Natural killer cell treated with Interleukin-12 subunit alpha and Interleukin-12 subunit beta and Interleukin-15 and Interleukin-18, amount 100 ng/mL, for 72 hours (primary cell): ENCODE measurements at places on chromosomes 3 and 15.

GRCh38 chr15:75843678-75844581, 683 bp downstream of the UBE2Q2 start:
- peak; percentile 77 for DNase-seq
- H3K36me3 ChIP-seq, result peaks cover 13% of the 10 kb centered on the region
- H3K27ac ChIP-seq, result peak overlapping the region; percentile 89
- peak overlapping the region; percentile 98 for H3K4me3 ChIP-seq
- no peaks in the 10 kb centered on the region for H3K27me3 ChIP-seq
- H3K4me1 ChIP-seq, result peaks cover 41% of the 10 kb centered on the region

- peaks cover 10% of the 10 kb centered on the region for H3K36me3 ChIP-seq
- H3K4me3 ChIP-seq, result no peak overlapping the region
Measured at GRCh38 chr3:195467641-195468390, 25.0 kb upstream of the ACAP2 start.

GRCh38 chr3:115187149-115187757, 40.2 kb upstream of the ZBTB20 start:
- H3K36me3 ChIP-seq, result peaks cover 9% of the 10 kb centered on the region
- no peak overlapping the region for H3K27ac ChIP-seq
- H3K4me3 ChIP-seq, result no peak overlapping the region
- H3K27me3 ChIP-seq, result peaks cover 14% of the 10 kb centered on the region
- H3K4me1 ChIP-seq, result peaks cover 9% of the 10 kb centered on the region

DNA sequence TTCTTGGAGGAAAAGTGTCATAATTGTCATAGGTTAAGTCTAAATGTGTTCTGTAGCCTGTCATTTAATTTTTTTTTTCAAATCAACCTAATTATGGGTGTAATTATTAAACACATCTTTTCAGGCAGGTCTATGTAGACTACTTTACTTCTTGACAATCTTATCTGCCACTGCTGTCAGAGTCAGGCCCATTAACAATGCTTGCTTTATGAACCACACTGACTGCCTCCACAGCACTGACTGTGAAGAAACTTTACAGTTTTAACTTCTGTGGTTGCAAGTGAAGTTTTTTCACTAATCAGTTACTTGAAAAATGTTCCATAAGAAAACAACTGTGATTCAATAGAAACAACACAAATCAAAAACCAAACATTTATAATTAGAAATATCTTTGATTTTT, 407.8 kb downstream of the PLCL2 start:
- H3K27ac ChIP-seq, result no peak overlapping the region
- H3K36me3 ChIP-seq, result no peaks in the 10 kb centered on the region
- no peaks in the 10 kb centered on the region for H3K27me3 ChIP-seq
- no peaks in the 10 kb centered on the region for H3K4me1 ChIP-seq
- no peak for DNase-seq

GRCh38 chr3:55097441-55097840, 169.6 kb upstream of the LRTM1 start:
- no peak for DNase-seq
- no peaks in the 10 kb centered on the region for H3K27me3 ChIP-seq
- no peaks in the 10 kb centered on the region for H3K4me1 ChIP-seq

DNA sequence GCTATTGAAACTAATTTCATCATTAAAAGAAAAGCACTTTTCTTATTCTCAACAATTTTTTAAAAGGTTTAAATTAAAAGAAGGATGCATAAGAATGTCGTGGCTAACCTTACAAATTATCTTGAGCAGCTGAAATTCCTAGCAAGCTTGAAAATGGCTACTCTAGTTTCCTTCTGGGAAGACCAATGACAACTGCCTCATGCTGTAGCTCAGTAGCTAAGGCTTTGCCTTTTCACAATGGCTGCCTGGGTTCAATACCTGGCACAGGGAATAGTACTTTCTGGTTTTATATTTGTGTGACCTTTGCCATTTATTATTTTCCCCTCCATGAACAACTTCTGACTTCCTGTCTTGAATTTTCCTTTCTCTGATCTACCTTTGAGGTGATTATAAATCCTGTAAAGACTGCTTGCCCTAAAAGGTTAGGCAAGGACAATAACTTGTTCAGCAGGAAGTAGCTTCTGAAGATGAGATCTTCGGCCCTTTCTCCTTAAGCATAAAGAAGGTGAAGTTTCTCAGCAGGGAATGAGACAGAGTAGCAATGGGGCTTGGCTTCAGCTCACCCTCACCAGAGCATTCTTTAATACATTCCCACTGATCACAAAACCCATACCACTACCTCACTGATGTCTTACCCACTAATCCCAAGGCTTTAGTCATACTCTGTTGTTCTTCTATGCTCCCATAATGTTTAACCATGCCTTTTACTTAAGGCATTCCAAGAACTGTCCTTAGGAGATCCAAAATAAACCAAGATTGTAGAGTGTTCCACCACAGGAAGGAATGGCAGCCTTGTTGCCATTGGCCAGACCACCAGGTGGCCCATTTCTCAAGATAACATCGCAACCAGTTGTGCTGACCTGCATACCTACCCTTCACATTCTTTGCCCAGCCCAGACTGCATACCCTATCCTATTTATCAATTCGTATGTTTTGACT, 276.8 kb downstream of the ULK4 start:
- H3K27ac ChIP-seq, result no peak overlapping the region
- DNase-seq, result no peak
- H3K27me3 ChIP-seq, result no peaks in the 10 kb centered on the region
- H3K4me3 ChIP-seq, result no peak overlapping the region
- H3K36me3 ChIP-seq, result peaks cover 6% of the 10 kb centered on the region
- H3K4me1 ChIP-seq, result no peaks in the 10 kb centered on the region

DNA sequence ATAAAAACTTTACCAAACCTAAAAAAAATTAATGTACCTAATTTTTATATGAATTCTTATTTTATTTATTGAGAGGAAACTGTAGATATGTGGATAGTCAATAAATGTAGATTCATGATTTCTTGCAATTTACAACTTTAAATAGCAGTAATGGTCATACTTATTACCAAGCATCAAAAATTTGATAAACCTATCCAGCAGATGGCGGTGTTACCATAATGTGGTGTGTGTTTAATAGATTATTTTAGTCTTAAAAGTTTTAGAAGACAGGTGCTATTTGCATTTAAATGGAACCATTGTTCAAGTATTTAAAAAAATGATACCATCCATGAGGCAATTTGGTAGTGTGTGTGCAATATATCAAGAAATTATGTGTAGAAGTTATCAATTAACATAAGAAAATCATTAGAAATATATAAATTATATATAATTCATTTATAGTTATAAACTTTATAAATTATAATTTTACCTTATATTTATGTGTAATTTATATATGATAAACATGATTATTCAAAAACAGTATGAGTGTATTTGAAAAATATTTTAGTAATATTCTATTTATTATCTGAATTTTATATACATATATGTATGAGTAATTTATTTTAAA, 176.0 kb upstream of the BCHE start:
- H3K4me1 ChIP-seq, result no peaks in the 10 kb centered on the region
- peaks cover 3% of the 10 kb centered on the region for H3K36me3 ChIP-seq
- H3K4me3 ChIP-seq, result no peak overlapping the region

DNA sequence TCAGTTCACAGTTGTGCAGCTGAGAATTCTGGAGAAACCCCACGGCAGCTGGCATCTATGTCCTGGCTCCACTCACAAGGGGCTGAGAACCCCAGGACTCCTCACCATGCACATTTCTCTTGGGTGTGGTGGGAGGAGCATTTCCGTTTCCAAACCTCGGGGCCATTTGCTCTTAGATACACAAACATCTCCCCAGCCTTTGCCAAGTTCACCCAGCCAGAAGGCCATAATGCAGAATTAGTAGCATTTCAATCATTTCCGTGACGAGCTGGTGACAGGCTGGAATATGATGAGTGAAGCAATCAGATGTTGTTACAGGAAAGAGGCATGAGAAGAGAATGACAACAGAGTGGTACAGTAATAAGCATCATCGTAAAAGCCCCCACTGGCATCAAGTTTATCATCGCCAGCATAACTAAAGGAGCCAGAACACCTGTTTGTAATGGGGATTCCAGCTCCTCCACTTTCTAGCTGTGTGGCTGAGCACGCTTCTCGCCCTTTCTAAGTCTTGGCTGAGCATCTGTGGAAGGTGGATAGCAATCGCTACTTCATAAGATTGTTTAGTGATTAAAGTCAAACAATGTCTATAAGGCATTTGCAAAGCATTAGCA, 82.0 kb downstream of the LIPC start:
- H3K4me1 ChIP-seq, result peaks cover 43% of the 10 kb centered on the region
- peak overlapping the region; percentile 69 for H3K27ac ChIP-seq
- no peak overlapping the region for H3K4me3 ChIP-seq
- no peak for DNase-seq
- peaks cover 8% of the 10 kb centered on the region for H3K36me3 ChIP-seq

DNA sequence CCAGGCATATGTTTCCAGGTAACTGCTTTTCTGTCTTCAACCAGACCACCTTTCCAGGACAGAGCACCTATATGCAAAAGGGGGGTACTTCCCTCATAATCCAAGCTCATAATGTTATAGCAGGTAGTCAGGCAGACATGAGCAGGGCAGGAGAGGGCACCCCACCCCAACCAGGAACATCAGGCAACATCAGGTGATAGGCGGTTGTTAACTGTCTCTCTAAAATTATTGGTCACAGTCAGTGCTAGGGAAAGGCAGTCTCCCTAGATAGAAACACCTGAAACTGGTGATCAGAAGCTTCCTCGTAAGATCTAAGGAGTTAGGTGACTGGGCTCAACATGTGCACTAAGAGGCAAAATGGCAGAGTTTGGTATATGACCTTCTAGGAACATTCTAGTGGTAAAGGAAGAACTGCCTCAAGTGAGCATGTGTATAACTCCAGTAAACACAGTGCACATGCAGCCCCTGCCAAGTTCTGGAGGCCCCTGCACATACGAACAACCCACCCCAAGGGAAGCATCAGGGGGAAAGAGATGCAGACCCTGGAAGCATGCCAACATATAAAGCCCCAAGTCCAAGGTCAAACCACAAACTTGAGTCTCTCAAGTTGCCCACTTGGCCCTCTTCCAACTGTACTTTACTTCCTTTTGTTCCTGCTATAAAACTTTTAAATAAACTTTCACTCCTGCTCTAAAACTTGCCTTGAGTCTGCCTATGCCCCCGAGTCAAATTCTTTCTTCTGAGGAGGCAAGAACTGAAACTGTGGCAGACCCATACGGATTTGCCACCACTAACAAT, 270.9 kb downstream of the ULK4 start:
- no peak for DNase-seq
- no peak overlapping the region for H3K4me3 ChIP-seq
- H3K27ac ChIP-seq, result no peak overlapping the region
- peaks cover 5% of the 10 kb centered on the region for H3K36me3 ChIP-seq

GRCh38 chr3:172903642-172904320, 153.3 kb downstream of the ECT2 start:
- H3K36me3 ChIP-seq, result no peaks in the 10 kb centered on the region
- DNase-seq, result no peak
- no peak overlapping the region for H3K4me3 ChIP-seq
- no peak overlapping the region for H3K27ac ChIP-seq
- H3K27me3 ChIP-seq, result peaks cover 7% of the 10 kb centered on the region

DNA sequence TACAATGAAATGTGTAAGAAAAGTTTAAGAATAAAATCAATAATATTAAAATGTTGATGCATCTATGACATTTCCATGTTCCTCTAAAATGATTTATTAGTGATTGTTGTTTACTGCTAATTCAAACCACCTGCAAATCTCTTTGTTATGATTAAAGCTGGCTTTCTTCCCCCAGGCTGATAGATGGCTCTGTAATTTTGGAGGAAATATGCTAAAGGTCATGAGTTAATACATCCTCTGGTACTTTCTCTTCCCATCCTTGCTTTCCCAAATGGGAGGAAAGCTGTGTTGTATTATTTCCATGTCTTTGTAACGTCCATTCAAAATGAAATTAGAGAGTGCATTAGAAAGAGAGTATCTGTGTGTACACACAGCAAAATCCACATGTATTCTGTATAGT, 139.5 kb upstream of the TMCO5A start:
- no peak for DNase-seq
- no peaks in the 10 kb centered on the region for H3K4me1 ChIP-seq
- H3K27ac ChIP-seq, result no peak overlapping the region
- H3K4me3 ChIP-seq, result no peak overlapping the region

- H3K27ac ChIP-seq, result no peak overlapping the region
- H3K36me3 ChIP-seq, result no peaks in the 10 kb centered on the region
- H3K4me1 ChIP-seq, result no peaks in the 10 kb centered on the region
- DNase-seq, result no peak
- H3K4me3 ChIP-seq, result no peak overlapping the region
Measured at GRCh38 chr3:120410541-120410940, 40.3 kb downstream of the FSTL1 start.

DNA sequence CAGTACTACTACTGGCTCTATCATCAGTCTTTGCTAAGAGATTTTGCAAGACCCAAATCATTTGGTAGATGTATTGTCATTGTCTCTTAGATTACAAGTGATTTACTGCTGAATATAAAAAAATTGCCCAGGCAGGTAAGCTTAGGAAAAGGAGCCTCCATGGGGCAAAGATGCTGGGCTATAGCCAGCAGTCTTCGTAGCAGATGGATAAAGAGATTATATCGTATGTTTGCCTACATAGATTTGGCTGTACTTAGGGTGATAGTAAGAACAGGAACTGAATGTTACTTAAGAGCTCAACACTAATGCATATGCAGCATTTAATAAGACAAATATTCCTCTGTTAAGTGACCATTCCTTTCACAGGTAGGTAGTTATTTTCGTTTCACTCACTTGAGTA, 48.9 kb downstream of the PTPRG start:
- H3K36me3 ChIP-seq, result no peaks in the 10 kb centered on the region
- no peak overlapping the region for H3K4me3 ChIP-seq
- H3K27ac ChIP-seq, result no peak overlapping the region
- DNase-seq, result no peak

DNA sequence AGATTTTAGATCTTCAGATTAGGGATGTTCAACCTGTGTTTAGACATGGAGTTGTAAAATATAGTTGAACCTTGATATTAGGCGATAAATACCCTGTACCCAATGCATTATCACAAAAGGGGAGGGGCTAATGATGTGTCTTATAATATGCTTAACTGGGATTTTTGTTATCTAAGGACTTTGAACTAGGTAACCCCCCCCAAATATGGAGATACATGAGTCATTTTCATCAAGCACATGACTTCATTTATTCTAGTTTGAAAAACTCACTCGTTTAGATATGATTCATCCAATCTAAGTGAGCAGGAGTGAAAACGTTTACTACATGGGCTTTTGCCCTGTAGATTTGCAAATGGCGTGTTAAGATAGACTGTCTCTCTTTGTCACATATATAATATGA, 212.4 kb downstream of the IL5RA start:
- H3K36me3 ChIP-seq, result no peaks in the 10 kb centered on the region
- no peak overlapping the region for H3K4me3 ChIP-seq
- H3K27me3 ChIP-seq, result peaks cover 2% of the 10 kb centered on the region

- H3K4me1 ChIP-seq, result no peaks in the 10 kb centered on the region
- H3K27ac ChIP-seq, result no peak overlapping the region
- H3K36me3 ChIP-seq, result no peaks in the 10 kb centered on the region
- no peak for DNase-seq
Measured at GRCh38 chr3:155138677-155139076, 58.6 kb downstream of the MME start.

- H3K27me3 ChIP-seq, result no peaks in the 10 kb centered on the region
- DNase-seq, result no peak
- no peak overlapping the region for H3K27ac ChIP-seq
- H3K4me1 ChIP-seq, result peaks cover 6% of the 10 kb centered on the region
- H3K36me3 ChIP-seq, result no peaks in the 10 kb centered on the region
- no peak overlapping the region for H3K4me3 ChIP-seq
Measured at GRCh38 chr15:55897560-55898336, 95.7 kb downstream of the NEDD4 start.

- no peak for DNase-seq
- H3K4me1 ChIP-seq, result peaks cover 64% of the 10 kb centered on the region
- H3K36me3 ChIP-seq, result peaks cover 39% of the 10 kb centered on the region
- peak overlapping the region; percentile 23 for H3K4me3 ChIP-seq
Measured at GRCh38 chr3:187006864-187007630, 76.7 kb downstream of the ST6GAL1 start.

GRCh38 chr3:133962849-133963248, 66.9 kb downstream of the SLCO2A1 start:
- no peak overlapping the region for H3K4me3 ChIP-seq
- peaks cover 5% of the 10 kb centered on the region for H3K4me1 ChIP-seq
- no peak for DNase-seq
- no peaks in the 10 kb centered on the region for H3K27me3 ChIP-seq
